ENCODE measurements at places on chromosomes 2 and 18. TPM values are rescaled to one million over a fixed set of nuclear protein-coding genes. Genes with fewer than 3 reads are reported as not detected.

Gene IRS1
- 2.0 TPM for total RNA-seq

Gene IL36G
- total RNA-seq: not detected

Gene PRSS56
- not detected for total RNA-seq

Gene PFN4
- total RNA-seq: not detected

Gene WDR7
- 19.5 TPM for total RNA-seq

Gene DSG3
- total RNA-seq: not detected

Gene OTOS
- not detected for total RNA-seq

Gene CROCC2
- total RNA-seq: not detected

Gene UGT1A10
- not detected for total RNA-seq

DNA sequence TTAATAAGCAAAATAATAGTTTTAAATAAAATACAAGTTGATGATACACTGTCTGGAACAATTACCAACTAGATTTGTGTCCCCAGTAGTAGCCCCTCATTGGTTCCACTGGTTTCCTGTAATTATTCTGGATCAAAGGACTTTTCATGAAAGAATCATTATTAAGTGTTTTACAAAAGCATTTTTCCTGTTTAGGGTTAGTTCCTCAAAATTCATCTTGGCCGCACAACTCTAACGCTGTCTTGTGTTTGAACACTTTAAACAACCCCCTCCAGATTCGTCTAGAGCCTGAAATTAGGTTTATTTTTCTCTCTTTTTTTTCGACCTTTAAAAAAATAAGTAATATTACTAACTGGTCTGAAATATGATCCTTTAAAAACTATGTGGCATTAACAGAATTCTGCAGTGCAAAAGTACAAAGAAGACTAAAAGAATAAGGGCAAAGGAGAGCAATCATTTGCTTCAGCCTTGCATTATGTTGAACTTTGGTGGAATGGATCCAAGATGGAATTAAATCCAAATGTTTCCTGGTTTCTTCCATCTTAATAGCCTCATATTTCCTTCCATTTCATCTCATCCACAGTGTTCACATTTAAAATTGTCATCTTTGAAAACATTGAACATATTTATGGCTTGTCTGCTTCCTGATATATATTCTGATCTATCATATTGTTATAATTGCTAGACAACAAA is 678.4 kb downstream of the IRS1 start:
- no peak for DNase-seq
- H3K4me3 ChIP-seq: no peak overlapping the region
- H3K27ac ChIP-seq: no peak overlapping the region

- H3K27ac ChIP-seq: no peak overlapping the region
- no peaks in the 10 kb centered on the region for H3K36me3 ChIP-seq
- H3K4me1 ChIP-seq: peaks cover 10% of the 10 kb centered on the region
- no peak for DNase-seq
- H3K27me3 ChIP-seq: no peaks in the 10 kb centered on the region
Measured at GRCh38 chr18:48913775-48914174, 37.0 kb downstream of the SMAD7 start.

DNA sequence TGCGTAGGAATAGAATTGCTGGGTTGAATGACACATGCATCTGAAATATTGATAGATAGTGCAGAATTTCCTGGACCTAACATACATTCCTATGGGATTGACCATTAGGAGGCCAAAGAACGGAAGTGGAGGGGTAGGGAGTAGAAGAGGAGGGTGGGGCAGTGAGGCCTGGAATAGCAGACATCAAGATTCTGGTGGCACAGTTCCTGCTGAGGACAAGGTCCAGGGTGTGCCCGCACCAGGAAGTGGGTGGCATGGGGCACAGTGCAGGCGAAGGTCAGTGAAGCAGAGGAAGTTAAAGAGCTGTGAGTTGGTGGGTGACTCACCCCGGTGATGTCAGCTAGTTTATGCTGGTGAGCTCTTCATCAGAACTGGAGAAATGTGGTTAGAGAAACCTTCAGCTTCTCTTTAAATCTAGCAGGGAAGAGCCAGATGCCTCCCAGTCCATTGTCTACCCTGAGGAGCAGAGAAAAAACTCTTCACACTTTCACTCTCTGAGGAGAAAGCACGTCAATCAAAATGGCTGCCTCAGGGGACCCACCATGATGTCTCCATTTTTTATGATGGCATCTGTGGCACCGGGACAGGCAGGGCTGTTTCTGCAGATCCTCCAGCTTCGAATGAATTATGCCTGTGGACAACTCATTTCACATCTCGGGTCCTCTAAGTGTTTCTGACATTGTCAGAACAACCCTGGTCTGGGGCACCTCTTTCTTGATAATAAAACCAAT is 55.9 kb upstream of the CTLA4 start:
- peak overlapping the region; percentile 51 for H3K4me3 ChIP-seq
- no peaks in the 10 kb centered on the region for H3K27me3 ChIP-seq
- DNase-seq: peak; percentile 90
- H3K36me3 ChIP-seq: no peaks in the 10 kb centered on the region
- H3K4me1 ChIP-seq: peaks cover 85% of the 10 kb centered on the region

GRCh38 chr2:156810094-156810493 is 373.9 kb downstream of the GPD2 start:
- DNase-seq: no peak
- no peaks in the 10 kb centered on the region for H3K4me1 ChIP-seq
- no peak overlapping the region for H3K27ac ChIP-seq
- H3K36me3 ChIP-seq: no peaks in the 10 kb centered on the region
- no peaks in the 10 kb centered on the region for H3K27me3 ChIP-seq

DNA sequence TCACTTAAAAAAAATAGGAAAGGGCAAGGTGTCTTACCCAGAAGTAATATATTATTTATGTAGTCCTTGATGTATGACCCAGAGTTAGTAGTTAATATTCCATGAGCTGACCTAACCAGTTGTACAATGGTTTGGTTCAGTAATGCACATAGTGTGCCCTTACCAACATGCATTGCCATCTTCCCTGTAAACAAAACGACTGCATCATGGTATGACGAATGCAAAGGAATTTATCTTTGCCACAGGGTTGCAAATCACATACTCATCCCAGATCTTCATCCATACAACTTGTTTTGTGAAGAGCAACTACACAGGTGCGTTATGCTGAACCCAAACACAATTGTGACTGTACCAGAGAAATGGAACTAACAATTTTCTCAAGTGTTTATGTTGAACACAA is 68.9 kb upstream of the ZSWIM2 start:
- no peaks in the 10 kb centered on the region for H3K36me3 ChIP-seq
- H3K27ac ChIP-seq: no peak overlapping the region
- DNase-seq: no peak

DNA sequence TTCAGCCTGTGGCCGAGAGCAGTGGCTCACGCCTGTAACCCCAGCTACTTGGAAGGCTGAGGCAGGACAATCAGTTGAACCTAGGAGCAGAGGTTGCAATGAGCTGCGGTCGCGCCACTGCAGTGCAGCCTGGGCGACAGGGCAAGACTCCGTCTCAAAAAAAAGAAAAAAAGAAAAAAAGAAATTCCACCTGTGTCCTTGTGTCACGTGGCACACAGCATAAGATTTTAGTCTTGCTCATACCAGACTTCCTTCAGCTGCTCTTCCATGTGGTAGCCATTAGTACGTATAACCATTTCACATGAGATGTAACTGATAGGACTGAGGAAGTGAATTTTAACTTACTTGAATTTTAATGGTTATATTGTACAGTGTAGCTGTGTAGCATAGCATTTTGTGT is 4.0 kb downstream of the NOP58 start:
- DNase-seq: peak; percentile 57
- no peaks in the 10 kb centered on the region for H3K27me3 ChIP-seq
- peak overlapping the region; percentile 89 for H3K27ac ChIP-seq
- H3K4me3 ChIP-seq: peak overlapping the region; percentile 68
- peaks cover 17% of the 10 kb centered on the region for H3K36me3 ChIP-seq
- peaks cover 36% of the 10 kb centered on the region for H3K4me1 ChIP-seq

- peaks cover 2% of the 10 kb centered on the region for H3K27me3 ChIP-seq
- no peak for DNase-seq
- no peaks in the 10 kb centered on the region for H3K4me1 ChIP-seq
Measured at GRCh38 chr2:71742953-71743601, 289.7 kb downstream of the DYSF start.
